ENCODE measurements at places on chromosomes 16 and 17. TPM values are rescaled to one million over a fixed set of nuclear protein-coding genes. Genes with fewer than 3 reads are reported as not detected.
A peak's percentile ranks its signal among the peaks of the same experiment; 100 is the strongest.

Gene HNF1B
- not detected for total RNA-seq

Gene SCARF1
- 13.0 TPM for total RNA-seq

Gene ABCC12
- not detected for total RNA-seq

Gene TP53TG3
- total RNA-seq: not detected

Gene KAT7
- 50.2 TPM for total RNA-seq

Gene RCVRN
- total RNA-seq: 0.74 TPM

Gene RDM1
- not detected for total RNA-seq

Gene BIRC5
- 1.7 TPM for total RNA-seq

DNA sequence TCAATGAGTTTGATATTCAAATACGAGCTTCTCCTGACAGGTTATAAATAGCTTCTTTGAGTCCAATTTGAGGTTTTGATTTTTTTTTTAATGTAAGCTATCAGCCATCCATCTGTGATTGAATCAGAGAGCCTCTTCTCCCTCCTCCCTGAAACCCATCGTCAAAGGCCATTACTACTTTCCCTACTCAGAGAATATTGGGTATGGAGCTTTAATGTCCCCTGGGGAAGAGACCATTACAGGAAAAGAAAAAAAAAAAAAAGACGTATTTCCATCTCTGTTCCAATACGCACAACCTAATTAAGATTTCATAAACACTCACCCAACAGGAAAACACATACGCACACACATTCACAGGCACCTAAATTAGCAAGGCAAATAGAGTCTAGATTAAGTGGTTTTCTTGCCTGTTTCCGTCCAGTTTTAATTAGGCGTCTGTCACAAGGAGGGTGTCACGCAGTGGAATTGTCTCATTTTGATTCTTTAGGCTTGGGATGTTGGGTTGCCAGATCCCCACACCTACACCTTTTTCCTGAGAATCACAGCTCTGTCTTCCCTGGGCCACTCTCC is 194.3 kb upstream of the RPL38 start:
- no peak for DNase-seq

DNA sequence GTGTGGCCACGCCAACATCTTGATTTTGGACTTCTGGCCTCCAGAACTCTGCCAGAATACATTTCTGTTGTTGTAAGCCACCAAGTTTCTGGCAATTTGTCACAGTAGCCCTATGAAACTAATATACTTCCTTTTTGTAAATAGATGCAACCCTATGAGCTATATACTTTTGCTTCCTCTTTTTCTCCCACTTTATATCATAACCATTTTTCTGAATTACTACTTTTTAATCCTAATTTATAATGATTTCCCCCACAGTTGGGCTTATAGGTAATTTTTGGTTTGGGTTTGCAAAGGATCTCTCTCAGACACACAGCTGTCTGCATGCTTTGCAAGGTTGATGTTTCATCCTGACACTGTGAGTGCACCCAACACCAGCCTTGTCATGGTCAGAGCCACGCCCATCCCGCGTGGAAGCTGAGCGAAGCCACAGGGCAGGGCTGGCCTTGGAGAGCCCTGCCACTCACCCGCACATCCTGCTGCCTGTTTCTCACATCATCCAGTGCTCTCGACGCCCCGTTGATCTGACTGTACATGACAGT is 5.8 kb downstream of the TRIM25 start:
- DNase-seq: peak; percentile 91

DNA sequence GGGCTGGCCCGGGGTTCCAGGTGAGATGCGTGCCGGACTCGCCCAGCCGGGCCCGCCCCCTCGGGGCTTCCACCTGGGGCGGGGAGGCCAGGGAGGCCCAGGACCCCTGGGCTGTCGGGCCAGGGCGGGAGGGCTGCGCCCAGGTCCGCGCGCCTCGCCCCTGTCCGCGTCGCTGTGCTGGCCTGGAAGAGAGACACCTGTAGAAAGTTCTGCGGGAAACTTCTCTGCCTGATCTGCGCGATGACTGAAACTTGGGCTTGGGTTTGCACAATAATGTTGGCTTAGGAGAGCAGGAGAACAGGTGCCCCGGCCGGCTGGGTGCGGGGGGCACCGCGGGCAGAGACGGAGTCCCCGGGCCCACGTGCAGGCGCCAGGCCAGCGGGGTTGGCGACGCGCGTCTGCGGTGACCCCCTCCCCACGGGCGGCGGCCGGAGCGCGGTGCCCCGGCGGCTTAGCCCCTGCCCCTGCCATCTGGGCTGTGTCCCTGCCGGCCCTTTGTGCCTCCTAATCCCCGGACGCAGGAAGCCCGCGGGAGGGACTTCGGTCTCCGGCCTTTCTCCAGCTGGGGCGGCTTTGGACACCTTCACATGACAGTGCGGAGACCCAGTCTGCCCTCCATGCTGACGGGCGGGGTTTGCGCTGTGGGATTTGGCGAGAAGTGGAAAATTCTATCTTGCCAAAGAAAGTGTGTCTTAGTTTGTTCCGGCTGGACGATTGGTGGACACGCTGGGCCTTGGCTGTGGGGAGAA is 483 bp downstream of the LLGL2 start:
- no peak for DNase-seq

DNA sequence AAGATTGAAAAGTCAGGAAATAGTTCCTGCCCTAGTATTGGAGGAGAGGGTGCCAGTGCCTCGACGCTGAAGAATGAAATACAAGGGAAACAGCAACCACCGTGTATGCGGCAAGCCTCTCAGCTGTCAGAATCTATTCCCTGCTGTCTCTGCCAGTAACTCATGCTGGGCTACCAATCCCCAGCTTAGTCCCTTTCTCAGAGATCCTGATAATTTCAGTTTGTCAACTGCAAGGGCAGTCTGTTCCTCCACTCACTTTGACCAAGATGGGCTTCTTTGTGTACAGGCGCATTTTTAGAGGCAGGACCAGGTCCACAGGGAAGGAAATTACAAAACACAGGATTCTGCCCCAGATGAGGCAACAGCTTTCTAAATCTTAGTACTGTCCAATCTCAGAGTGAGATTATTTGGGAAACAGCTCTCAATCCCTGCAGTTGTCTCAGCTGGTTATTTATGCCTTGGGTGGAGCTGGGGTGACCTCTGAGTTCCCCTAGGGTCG is 1.3 kb downstream of the NQO1 start:
- no peak for DNase-seq

DNA sequence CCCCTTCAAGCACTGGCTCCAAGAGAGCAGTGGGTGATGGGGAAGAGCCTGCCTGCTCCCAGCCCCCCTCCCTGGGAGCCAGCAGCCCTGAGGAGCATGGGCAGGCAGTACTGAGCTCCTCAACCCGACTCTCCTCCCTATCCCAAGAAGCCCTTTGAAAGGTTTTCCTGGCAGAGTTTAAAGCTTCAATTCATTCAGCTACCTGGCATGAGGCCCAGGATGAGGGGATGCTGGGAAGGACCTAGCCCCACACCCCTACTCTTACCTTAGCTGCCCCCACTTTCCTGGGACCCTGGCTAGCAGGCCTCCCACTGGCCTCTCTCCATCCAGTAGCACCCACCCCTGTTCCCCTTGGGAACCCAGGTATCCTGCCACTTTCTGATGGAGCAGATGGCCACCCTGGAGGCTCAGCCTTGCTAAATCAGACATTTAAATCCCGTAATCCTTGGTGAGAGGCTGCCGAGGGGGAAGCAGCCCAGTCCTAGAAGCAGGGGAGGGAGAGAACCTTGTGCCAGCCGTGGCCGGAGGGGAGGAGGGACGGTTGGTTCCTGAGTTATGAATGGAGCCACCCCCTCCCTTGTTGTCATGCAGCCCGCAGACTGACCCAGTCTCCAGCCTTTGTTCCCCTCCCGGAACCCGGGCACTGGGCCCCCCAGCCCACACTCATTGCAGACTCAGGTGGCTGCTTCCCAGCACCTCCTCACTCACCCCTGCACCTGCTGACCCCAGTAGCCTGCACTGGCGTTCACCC is 17.1 kb downstream of the ATP1B2 start:
- no peak for DNase-seq

DNA sequence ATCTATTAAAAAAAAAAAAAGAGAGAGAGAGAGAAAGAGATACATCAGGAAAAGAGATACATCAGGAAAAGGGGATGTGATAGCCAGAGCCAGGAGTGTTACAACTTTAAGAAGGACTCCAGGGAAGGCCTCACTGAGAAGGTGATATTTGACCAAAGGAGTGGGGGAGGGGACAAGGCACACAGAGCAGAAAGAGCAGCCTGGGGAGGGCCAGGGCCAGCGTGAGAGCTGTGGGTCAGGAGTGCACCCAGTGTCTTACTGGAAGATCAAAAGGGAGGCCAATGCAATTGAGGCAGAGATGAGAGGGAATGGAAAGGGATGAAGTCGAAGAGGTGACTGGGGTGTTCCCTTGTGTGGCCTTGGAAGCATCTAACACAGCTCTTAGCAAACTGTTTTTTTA is 7.7 kb downstream of the ASPHD1 start:
- no peak for DNase-seq

DNA sequence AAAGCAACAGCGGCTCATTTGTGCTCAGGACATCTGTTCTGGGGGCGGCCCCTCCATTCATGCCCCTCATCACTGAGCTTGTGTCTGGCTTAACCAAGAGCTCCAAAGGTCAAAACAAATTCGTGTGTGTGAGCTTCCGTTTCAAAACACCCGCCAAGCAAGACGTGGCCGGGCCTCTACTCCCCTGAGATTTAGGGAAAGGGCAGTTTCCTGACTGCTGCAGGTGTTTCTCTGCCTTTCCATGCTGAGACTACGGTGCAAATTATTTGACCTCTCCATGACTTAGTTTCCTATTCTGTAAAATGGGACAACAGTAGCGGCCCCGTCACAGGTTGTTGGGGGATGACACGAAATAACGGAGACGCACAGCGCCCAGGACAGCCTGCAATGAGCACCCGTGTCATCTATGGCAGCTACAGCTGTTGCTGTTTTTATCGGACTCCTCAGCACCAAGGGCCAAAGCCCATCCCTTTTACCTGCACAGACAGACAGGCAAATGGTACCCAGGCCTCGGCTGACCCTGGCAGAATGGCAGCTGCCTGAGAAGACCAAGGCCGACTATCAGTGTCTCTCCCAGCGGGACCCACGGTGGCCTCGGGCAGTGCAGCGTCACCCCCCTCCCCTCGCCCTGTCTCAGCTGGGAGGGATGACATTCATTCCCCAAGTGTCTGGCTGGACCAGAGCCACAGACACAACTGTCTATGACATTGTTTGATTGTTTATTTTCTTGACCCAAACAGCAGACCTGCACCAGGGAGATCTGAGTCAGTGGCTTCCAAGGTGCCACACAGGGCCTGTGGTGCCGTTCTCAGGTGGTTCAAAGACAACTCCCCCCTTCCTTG is 50.7 kb upstream of the DOC2B start:
- peak; percentile 40 for DNase-seq

GRCh38 chr16:1481906-1482835 is 6.6 kb downstream of the PTX4 start:
- DNase-seq: no peak

- no peak for DNase-seq
Observed at GRCh38 chr17:49585422-49586027, 9.9 kb downstream of the NXPH3 start.

GRCh38 chr16:66491716-66492064 is 58.2 kb downstream of the TK2 start:
- DNase-seq: peak; percentile 41

GRCh38 chr17:80507965-80508364 is 31.6 kb upstream of the NPTX1 start:
- no peak for DNase-seq

DNA sequence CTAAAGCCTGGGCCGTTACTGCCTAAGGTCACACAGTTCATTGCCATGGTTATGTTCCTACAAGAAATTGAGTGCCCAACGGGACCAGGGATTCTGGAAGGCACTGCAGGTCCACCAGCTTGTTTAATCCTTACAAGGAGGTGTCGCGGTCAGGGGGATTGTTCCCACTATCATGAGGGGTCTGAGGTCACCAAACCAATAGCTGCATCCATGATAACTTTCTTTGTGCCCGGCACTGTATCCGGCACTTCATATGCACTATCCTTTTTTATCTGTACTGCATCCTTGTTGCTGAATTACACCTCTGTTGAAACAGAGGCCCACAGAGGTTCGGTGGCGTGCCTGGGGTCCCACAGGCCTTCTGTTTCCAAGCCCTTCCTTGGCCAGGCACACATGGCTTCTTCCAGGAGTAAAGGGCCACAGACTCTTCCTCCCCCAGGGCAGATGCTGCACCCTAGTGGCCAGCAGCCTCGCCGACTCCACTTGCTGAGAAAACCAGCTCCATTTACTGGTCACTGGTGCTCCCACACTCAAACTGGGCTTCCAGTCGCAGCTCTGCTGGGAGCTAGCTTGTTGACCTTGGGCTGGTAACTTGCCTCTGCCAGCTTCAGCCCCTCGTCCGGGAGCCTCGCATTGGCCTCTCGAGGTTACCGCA is 82.0 kb upstream of the PLCG2 start:
- DNase-seq: no peak

Measured in posterior vena cava (tissue), 2 donors.